ENCODE measurements at places on chromosomes 5 and 9.

- no peak for DNase-seq
These were observed 164.9 kb downstream of the ESM1 start for GRCh38 chr5:54820346-54821134.

DNA sequence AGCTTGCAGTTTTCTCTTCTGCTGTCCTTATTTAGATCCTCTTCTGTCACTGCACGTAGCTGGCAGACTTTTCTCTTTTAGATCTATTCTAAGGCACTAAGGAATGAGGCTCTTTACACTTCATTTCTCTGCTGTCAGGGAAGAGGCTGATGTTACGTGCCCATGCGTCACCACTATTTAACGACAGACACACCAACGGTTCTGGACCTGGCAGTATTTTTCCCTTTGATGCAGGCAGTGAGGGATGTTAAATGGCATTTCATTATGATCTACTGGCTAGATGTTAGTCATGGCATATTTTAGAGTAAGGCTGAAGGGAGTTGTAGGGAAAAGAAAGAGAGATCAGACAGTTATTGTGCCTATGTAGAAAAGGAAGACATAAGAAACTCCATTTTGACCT, 8.2 kb upstream of the CRHBP start:
- no peak for DNase-seq

DNA sequence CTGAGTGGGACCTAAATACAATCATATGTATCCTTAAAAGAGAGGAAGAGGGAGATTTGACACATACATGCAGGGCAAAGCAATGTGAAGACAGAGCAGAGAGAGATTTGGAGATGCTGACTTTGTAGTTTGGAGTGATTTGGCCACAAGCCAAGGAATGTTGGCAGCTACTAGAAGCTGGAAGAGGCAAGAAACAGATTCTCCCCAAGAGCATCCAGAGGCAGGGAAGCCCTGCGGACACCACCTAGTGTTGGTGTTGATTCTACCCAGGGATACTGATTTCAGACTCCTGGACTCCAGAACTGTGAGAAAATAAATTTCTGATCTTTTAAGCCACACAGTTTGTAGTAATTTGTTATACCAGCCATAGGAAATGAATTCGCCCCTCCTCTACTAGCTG, 64.9 kb upstream of the OSMR start:
- no peak for DNase-seq

DNA sequence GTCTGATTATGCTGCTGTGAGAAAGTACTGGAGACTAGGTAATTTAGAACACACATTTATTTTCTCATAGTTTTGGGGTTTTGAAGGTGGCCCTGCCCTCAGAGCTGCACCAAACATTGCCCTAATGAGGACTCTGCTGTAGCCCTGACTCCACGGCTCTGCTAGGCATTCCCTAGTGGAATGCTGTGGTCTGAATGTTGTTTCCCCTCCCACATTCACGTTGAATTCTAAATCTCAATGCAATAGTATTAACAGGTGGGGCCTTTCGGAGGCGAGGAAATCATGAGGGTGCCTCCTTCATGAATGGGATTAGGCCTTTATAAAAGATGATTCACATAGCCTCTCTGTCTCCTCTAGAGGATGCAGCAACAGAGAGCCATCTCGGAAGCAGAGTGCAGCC, 25.7 kb downstream of the GADD45G start:
- no peak for DNase-seq

DNA sequence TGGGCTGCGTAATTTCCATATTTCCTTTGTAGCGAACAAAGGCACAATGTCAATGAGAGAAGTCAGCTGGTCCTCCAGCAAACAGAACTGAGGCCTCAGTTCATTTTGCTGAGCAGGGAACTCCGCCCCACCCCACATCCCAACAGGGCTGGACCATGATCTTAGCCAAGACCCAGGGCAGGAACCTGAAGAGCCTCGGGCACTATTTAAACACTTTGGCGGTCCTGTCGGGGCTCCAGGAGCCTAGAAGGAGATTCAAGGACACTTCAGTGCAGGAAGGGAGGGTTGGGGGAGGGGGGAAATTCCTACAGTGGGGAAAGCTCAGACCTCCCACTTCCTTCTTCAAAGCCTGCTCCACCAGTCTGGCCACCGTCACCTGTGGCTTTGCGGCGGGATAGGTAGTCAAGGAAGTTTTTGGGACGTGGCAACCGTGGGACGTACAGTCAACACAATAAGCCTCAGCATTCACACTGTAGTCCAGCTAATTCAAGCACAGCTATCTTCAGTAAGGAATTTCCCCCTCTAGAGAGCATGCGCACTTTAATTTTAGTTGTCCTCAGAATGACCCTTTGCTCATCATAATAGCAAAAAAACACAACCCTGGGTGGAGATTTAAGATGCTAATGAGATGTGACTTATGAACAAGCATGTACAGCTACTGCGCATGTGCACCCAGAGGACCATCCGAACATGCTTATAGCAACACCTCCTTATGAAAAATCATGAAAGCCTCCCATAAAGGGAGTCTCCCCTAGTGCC, 30.9 kb downstream of the S1PR3 start:
- no peak for DNase-seq
